CD4-positive, alpha-beta T cell treated with Interleukin-2 at 100 ng/mL for 4 hours (primary cell): ENCODE measurements at places on chromosomes 7 and 10.

GRCh38 chr10:119344381-119344780, 137.0 kb downstream of the GRK5 start:
- no peak for DNase-seq

GRCh38 chr10:122236690-122237306, 34.3 kb upstream of the BTBD16 start:
- no peak for DNase-seq

DNA sequence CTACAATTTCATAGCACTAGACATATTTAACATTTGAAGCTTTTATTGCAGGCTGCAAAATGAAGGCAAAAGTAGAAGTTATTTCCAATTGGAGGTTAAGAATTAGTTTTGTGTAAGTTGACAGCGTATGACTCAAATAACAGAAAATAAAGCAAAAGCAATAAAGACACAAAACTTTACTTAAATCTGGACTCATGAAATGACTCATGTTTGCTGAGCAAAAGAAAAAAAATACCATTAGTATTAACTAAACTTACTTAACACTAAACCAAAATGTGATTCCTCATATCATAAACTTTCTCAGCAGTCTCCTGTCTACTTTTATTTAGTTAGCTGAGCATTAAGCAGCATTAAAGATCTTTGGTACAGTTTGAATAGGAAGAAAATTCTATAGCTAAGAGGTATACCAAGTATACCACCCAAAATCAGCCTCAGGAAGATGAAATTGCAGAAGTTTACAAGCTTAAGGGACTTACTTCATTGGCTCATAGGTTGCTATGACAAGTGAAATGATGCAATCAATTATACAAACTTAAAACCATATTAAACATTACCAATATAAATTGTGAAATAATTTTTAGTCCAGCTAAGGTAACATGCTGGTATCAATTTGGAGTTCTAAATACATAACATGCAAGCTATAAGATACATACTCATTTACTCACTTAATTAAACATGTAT, 1131.4 kb downstream of the XPNPEP1 start:
- DNase-seq: no peak

- DNase-seq: no peak
Measured at GRCh38 chr7:780516-780915, 51.8 kb upstream of the SUN1 start.

- DNase-seq: no peak
Measured at GRCh38 chr7:40986351-40986873, 716.5 kb downstream of the INHBA start.

- DNase-seq: no peak
Measured at GRCh38 chr10:112805701-112806100, 144.3 kb upstream of the TCF7L2 start.

GRCh38 chr7:138837627-138838026, 39.6 kb upstream of the ATP6V0A4 start:
- no peak for DNase-seq

- DNase-seq: no peak
Measured at GRCh38 chr10:70169649-70170364, 507 bp downstream of the SAR1A start.
